ENCODE measurements at places on chromosomes 2 and 18.
A peak's percentile ranks its signal among the peaks of the same experiment; 100 is the strongest.

DNA sequence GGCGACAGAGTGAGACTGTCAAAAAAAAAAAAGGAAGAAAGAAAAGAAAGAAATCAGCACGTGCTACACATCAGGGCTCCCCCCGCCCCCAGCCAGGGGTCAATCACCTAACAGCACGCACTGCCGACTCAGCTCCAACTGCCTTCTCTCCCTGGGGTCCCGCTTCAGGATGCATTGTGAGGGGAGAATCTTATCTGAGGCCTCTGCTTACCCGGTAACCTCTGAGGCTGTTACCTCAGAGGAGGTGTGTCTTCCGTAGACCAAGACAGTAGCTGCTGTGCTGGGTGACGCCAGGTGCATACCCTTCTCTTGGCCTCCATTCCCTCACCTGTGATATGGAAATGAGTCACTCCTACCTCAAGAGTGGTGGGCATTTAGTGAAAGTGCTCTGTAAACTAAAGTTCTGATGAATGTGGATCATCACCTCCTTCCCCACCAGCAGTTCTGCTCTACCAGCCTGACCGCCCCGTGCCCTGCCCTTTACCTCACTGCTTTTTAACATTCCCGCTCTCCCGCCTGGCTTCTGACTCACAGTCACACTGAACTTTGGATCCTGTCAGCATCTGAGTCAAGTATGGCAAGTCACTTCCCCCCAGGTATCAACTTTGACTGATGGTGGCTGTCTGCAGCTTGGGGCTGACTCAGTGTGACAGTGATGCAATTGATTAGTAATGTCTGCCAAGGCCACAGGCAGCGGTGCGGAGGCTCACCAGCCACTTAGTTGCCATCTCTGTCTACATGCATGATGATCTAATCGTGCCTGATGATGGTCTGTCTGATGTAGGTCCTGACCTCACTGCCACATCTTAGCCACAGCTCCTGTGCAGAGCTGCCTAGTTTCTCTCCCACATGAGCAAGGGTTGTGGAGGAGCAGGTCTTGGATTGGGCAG is 20.1 kb downstream of the ARID5A start:
- peak; percentile 79 for DNase-seq

GRCh38 chr2:45390441-45390840 is 220.6 kb downstream of the SRBD1 start:
- no peak for DNase-seq

GRCh38 chr2:235493402-235493774 is 455 bp upstream of the AGAP1 start:
- peak; percentile 33 for DNase-seq

DNA sequence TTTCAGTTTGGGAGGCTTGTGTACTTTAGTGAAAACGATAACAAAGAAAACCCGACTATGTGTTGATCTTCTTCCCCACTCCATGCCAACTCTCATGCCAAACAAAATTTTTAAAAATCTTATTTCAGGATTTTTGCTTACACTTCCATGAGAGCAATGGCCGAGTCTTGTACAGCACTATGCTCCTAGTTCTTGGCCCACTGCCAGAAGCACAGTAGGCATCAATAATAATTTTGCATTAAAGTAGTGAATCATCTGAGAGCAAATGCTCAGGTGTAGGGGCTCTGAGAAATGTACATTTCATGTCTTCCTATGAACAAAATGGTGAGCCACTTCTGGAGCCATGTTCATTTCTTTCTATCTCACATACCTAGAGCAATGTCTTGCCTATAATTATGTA is 62.2 kb downstream of the MAP3K19 start:
- DNase-seq, result no peak

GRCh38 chr2:86783615-86784339 is 6.9 kb downstream of the CD8A start:
- no peak for DNase-seq
